ENCODE measurements at places on chromosomes 4 and X.
A peak's percentile ranks its signal among the peaks of the same experiment; 100 is the strongest.

DNA sequence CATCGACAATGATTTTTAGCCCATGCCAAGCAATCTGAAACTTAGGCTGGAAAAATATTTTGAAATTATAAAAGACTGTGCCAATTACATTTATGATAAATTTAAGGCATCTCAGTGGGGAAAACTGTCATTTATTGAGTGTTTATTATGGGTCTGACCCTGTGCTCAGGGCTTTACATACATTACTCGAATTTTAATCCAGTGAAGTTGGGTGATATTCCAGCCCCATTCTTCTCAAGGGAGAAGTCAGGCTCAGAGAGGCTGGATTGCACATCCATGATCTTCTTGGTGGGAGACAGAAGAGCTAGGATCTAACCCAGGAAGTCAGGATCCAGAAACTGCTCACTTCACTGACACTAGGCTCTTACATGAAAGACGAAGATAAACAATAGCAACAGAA, 260.8 kb downstream of the QDPR start:
- no peak for DNase-seq

- no peak for DNase-seq
Observed at GRCh38 chr4:27094783-27095182, 234.1 kb downstream of the STIM2 start.

- DNase-seq, result no peak
Observed at GRCh38 chr4:186900984-186901383, 177.3 kb upstream of the FAT1 start.

GRCh38 chrX:108020631-108021030, 24.2 kb upstream of the VSIG1 start:
- DNase-seq, result no peak

DNA sequence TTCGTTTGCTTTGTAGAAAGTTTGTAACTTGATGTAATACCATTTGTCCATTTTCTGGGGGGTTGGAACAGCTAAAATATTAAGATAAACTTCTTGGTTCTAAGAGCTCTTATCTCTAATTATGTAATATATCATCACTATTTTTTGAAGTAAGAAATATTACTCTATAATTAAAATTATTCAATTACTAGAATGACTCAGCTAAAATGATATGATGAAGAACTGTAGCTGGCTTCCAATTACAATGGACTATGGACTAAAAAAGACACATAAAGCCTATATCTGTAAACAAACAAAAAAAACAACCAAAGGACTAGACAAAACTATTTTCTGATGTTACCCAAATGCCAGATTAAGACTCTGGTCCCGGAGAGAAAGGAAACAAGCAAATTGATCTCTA, 569.4 kb downstream of the PCDH18 start:
- DNase-seq, result no peak

- no peak for DNase-seq
Observed at GRCh38 chr4:105389167-105389566, 84.7 kb downstream of the PPA2 start.

DNA sequence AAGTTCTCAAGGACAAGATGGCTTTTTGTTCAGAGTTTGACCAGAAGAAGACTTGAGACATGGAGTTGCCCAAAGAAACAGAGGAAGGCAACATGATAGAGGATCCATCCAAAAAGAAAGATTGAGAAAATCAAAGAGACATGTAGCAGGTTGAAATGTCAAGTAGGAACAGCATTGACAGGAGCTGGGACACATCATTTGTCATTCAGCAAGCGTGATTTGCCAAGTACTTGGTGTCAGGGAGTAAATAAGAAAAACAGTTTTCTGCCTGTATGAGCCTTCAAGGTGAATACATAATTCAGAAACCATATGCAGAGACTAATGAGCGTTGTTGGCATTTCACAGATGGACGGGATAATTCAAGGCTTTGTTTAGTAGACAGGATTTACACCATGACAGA, 11.2 kb downstream of the SMIM31 start:
- DNase-seq, result no peak

DNA sequence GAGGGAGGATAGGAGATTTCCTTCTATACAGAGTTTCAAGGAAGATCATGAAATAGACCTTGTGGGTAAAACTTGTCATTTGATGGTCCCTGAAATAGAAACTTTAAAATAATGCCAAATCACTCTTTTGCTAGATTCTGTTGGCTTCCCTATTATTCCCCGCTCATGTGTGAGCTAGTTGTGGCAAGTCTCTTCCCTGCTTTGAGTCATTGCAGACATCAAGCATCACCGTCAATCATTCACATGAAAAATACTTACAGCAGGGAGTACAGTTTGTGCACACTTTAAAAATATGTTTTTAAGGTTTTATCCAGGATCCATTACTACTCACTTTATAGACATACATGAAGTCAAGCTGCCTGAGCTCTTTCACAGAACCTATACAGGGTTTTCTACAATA, 35.2 kb upstream of the INPP4B start:
- DNase-seq, result no peak

GRCh38 chr4:186192066-186192612, 772 bp downstream of the CYP4V2 start:
- DNase-seq, result no peak

- DNase-seq, result no peak
Observed at GRCh38 chr4:145348291-145348690, 133.4 kb upstream of the SMAD1 start.

DNA sequence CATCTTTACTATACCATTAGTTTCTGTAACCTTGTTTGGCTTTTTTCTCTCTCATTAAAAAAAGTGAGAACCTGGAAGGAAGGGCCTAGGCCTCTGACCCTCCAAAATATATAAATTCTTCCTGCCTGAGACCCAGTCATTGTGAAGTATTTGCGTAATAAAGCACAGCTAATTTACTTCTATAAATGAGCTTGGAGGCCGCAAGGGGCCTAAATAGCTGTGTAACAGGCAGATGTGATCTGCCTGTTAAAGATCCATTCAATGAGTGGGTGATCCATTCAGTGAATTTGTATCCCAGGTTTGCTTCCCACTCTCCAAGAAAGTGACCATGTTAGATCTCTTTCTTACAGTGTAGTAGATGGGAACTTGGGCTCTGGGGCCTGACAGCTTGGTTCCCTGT, 595 bp upstream of the PYURF start:
- DNase-seq, result no peak

DNA sequence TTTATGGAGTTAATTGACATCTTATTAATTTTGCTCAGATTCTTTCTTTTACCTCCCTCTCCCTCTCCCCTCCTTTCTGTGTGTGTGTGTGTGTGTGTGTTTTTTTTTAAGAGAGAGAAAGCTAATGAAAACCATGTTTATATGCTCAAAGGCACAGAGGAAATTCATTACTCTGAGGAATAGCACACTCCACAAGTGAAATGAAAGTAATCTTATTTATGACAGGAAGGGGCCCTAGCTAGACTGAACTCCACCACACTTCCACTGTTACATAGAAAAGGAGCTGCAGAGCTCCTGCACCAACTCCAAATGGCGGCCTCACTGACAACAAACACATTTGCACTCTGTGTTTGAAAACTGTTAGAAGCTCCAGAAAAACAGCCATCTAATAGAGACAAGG, 150.6 kb downstream of the RASL11B start:
- DNase-seq, result no peak

DNA sequence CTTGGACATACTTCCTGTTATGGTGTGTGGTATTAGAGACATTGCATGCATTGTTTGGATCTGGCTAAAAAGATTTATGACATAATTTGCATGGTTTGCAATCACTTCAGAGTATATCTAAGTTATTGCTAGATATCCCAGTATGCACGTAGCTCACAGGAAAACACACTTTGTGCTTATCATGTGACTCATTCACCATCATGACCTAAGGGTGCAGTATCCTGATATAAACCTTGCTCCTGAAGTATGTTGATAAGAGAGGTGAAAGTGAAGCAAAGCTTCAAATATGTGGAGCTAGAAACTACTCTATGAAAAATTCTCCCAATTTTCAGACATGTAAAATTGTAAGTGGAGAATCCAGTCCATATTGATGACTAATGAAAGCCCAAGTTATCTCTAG, 46.9 kb upstream of the GRXCR1 start:
- no peak for DNase-seq

DNA sequence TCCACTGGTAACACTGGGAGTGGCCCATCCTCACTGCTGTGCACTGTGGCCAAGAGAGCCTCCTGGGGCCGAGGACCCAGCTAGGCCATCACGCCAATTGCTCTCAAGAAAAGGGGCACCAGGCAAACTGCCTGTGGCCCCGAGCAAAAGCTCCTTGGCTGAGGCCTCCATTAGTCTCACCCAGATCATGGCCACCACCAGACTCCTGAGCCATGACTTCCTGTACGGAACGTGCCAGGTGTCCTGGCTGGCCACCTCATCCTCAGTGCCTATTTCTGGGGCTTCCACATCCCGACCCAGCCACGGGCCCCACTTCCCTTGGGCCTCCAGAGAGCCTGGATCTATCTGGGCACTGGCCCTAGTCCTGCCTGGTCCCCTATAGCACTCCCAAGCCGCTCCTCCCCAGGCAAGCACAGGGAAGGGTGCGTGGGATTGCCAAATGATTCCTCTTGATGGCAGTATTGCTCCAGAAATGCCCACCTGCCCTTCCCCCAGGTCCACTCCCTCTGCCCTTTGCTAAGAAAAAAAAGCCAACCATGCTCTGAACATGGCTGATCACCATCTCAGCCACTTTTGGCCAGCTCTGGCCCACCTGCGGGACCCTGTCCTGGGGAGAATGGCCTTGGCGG, 212.6 kb upstream of the AGTR2 start:
- DNase-seq, result no peak

DNA sequence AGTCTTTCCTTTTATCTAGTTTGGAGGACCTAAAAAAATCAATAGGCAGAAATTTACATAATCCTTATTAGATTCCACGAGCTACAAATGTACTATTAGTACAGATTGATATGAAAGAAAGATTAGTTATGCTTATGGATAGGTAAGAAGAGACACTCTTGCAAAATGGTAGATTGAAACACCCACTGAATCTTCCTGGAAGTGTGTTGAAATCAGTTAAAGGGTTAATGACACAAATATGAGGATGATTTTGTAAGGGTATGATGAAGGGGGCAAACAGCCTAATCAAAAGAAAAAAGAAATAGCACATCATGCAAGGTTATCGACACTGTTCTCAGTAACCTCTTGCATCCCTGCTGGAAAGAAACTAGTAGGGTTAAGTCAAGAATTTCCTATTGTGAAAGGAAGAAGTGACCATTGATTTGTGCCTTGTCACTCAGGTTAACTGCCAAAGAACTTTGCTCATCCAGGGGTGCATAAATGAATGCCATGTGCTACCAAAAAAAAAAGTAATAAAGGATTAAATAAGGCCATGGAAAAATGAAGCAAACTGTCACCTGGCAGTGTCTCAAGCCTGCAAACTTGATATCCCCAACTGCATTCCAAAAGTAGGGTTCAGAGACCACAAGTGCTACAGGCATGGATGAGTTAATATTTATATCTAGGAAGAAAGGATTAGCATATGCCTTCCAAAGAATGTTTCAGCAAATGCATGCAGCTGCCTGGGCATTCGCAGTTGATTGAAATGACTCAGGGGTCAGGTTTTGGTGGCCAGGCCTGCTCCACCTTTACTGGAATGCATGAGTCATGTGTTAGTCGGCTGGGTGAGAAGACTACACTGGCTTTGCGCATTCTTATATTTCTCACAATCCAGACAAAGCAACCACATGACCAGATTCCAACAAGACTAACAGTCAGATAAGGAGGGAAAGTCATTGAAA, 78.3 kb upstream of the ATXN3L start:
- peak; percentile 96 for DNase-seq

DNA sequence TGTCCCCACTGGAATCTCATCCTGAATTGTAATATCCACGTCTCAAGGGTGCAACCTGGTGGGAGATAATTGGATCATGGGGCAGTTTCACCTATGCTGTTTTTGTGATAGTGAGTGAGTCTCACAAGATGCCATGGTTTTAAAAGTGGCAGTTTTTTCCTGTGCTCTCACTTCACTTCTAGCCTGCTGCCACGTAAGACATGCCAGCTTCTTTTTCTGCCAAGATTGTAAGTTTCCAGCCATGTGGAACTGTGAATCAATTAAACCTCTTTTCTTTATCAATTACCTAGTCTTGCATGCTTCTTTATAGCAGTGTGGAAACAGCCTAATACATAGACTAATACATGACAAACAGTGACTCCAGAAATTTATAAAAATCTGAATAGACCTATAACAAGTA, 1131.8 kb downstream of the PCDH7 start:
- DNase-seq, result no peak

- DNase-seq, result no peak
Observed at GRCh38 chrX:134236626-134237614, at the start of gene CCDC160. TSS of gene CCDC160 (plus strand) at chrX:134237182. CDS start at chrX:134244801, 7,619 bp downstream.

DNA sequence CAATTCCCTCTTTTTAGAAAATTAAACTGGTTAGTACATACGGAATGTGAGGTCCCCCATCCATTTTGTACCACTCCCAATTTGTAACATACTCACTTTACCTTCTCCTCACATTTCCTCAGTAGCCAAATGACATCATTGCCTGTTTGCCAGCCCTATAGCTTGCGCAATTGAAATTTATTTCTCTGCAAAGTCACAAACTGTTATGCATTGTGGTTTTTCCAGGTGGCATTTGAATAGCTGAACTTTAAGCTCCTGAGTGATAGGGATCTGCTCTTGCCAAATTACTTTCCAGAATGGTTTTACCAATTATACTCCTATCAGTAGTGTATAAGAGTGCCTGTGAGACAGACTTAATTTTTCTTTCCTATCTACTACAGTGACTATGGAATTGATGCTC, 7.7 kb downstream of the COL4A5 start:
- DNase-seq, result no peak

- DNase-seq, result peak; percentile 89
Observed at GRCh38 chr4:138053641-138054301, 188.4 kb downstream of the SLC7A11 start.

GRCh38 chr4:26362745-26363439, 42.1 kb downstream of the RBPJ start:
- no peak for DNase-seq

DNA sequence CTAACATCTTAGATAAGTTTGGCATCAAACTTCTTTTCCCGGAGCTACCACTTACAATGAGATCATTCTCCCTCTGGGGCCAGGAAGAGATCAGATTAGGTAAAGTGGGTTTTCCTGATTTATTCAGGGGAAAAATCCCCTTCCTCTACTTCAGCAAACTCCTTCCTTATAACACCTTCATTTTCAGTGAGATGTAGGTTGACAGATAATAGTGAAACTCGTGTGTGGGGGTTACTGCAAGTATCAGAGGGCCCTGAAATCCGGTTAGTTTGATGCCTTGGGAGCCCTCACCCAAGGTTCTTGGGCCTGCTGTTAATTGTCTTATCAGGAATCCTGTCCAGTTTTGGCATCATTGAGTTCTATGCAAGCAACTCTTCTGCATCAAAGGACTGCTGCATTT, 10.8 kb downstream of the FTHL17 start:
- no peak for DNase-seq

- no peak for DNase-seq
Observed at GRCh38 chrX:109890300-109890699, 112.6 kb upstream of the TMEM164 start.
